ENCODE measurements at places on chromosomes 2 and 18.
A peak's percentile ranks its signal among the peaks of the same experiment; 100 is the strongest.

DNA sequence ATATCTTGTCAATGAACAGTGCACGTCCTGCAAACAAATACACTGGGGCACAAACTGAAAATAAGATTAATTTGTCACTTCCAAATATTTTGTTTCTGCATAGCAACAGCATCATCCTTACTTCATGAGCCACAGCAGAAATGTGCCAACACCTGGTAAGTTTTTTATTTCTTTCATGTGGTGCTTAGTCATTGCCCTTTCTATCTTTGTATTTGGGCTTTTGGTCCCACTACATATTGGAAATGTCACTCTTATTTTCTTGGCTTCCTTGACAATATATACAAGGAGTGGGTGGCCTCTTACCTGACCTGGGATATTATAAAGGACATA, 208.0 kb downstream of the RBM43 start:
- no peak for DNase-seq

DNA sequence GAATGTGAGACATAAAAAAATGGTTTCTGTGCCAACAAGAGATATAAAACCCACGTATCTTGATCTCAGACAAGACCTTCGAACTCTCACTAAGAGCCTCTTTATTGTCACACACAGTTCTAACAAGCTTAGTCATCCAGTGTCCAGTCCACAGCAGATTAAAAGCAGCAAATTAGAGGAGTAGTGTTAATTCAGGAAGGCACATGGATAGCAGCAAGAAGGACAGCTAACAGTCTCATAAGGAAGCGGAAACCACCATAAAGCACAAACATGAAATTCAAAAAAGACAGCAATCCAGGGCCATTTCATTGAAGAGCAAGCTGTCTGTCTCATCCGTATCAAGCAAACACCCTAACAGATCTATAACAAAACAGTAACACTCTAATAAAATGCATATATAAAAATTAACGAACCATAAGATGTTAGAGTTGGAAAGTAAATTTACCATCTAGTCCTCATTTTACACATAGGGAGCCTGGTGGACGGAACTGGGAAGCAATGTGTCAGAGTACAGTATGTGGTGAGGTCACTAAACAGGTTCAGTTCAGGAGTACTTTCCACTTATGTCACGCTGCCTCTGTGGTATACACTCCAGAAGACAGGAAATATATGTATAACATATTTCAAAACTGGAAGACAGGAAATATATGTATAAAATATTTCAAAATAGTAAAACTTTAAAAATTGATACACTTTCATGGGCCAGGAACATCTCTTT, 18.3 kb downstream of the AAK1 start:
- no peak for DNase-seq

DNA sequence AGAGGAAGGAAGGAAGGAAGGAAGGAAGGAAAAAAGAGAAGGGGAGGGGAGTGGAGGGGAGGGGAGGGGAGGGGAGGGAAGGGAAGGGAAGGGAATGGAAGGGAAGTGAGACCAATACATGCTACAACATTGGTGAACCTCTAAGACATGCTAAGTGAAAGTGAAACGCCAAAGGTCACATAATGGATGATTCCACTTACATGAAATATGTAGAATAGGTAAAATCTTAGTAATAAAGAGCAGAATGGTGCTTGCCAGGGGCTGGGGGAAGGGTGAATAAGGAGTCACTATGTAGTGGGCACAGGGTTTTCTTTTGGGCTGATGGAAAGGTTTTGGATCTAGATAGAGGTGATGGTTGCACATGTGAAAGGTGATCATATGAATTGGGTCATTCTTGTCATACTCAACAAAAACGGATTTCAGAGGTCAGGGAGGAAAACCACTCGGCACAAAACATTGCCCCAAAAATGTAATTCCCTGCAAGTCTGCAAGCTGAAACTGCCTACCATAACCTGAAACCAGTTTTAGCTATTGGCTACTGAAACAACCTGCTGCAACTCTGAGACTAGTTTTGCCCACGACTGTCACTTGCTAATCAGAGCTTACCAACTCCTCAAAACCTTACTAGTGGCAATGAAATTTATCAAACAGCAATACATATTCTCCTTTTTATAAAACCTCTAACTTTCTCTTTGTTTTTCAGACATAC, 59.2 kb downstream of the CCDC141 start:
- DNase-seq: no peak

DNA sequence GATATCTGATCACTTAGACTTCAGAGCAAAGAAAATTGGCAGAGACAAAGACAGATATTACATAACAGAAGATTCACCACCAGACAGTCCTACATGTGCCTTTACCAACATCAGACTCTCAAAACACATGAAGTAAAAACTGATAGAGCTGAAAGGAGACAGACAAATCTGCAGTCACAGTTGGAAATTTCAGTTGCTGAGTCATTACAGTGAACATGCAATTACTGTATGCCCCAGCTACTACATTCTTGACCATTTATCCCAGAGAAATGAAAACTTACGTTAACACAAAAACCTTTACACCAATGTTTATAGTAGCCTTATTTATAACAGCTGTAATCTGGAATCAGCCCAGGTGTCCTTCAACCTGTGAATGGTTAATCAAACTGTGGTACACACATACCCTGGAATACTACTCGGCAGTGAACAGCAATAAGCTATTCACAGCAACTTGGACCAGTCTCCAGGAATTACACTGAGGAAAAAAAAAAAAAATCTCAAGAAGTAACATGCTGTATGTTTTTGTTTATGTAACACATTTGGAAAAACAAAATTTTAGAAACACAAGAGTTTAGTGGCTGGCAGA, 7.5 kb upstream of the SCLY start:
- no peak for DNase-seq

- DNase-seq: no peak
These were observed 91.7 kb upstream of the CNGA3 start for GRCh38 chr2:98254504-98255059.

DNA sequence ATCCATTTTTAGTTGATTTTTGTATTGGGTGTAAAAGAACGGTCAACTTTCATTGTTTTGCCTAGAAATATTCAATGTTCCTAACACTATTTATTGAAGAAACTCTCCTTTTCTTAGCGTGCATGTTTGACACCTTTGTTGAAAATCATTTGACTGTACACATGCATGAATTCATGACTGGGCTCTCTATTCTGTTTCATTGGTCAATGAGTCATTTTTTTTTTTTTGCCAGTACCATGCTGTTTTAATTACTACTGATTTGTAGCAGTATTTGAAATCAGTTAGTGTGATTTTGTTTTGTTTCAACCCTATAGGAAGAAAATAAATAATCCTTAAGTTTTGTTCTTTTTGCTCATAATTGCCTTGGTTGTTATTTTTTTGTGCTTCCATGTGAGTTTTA, 828.7 kb downstream of the SUCLG1 start:
- DNase-seq: no peak

DNA sequence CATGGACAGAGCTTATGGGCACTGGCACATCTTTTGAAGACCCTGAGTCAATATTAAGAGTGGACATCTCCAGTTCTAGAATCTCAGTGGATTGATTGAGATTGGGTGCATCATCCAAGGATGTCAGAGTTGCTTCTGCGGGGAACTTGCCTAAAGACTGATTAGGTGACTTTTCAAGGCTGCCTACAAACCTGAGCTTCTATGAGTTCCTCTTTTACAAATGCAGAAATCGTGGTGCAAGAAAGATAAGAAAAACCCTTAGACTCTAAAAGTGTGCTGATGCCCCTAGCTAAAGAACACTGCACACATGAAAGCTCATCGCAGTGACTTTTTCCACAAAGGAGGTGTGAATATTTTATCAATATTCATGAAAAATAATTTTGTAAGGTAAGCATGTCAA, 86.8 kb upstream of the NEDD4L start:
- DNase-seq: no peak

- no peak for DNase-seq
These were observed 54.7 kb downstream of the INO80D start for GRCh38 chr2:206031162-206031784.

DNA sequence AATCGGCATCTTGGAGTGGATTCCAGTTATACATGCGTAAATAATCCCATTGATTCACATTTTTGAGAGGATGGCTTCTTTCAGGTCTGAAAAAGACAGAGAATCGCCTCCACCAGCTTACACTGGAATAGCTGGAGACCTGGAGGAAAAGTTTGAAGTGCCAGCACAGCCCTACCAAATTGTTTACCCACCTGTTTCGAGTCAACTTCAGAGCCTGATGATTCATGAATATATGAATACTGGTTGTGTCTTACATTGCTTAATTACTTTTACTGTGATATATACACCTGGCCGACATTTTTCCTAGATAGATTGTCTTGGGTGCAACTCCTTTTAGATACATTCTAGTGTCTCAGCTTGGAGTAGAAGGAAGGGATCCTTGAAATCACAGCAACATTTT, 335 bp upstream of the NCKAP5 start:
- DNase-seq: no peak

GRCh38 chr2:241514986-241515737, 6.8 kb upstream of the STK25 start:
- DNase-seq: no peak

DNA sequence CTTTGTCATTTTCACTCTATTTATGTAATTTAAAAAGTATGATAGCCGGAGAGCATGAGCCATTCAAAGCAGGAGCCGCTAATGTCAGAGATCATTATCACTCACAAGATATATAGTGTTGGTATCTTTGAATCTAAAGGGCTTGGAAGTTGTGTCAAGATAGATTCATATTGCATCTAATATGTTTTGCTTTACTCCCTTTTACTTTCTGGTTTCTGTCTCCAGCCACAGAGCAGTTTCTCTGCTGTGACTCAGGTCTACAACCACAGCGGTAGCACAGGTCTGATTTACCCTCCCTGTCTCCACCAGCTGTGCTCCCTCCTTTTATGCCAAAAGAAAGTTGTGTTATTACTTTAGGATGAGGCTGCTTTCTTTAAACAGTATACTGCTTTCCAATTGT, 424.0 kb downstream of the ARHGAP15 start:
- DNase-seq: no peak

- DNase-seq: no peak
These were observed 420.2 kb downstream of the SUCLG1 start for GRCh38 chr2:84038866-84039265.

- no peak for DNase-seq
These were observed 66.6 kb downstream of the GYPC start for GRCh38 chr2:126722546-126722945.

DNA sequence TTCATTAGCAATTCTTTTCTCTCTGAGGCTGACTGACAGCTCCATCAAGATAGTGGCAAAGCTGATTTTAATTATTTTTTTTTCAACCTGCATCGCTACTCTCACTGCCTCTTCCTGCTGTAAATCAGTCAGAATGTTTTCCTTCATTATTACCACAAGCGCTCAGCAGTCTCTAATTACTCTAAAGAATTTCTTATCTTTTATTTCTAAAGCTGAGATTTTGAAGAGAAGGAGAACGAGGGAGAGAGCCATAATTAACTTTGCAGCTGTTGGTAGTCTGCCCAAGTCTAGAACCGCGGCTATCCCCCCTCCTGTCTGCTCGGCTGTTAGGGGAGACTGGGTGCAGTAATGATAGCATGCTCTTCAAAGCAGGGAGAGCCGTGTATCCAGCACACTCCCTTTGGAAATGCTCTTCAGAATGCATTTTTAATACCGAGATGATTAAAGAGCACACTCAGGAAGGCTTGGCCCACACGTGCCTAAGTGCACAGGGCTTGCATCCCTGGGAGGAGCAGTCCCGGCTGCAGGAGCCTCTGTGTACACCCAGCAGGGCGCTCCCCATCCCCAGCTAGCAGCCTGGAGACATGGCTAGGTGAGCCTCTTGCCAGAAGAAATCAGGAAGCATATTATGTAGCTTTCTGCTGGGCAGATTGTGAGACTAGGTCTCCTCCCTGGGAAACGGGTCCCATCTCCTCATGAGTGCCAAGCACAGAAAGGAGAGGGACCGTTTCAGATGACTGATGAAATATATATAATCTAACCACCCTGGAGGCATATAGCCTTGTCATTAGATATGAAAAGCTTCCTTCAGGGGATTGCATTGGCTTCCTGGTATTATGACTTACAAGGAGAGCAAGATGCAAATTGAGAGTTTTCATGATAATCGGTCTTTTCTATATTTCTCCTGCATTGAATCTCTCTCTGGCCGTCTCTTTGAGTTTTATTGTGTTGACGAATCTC, 555.2 kb downstream of the CMPK2 start:
- no peak for DNase-seq

- DNase-seq: peak; percentile 83
These were observed at the start of gene WNT10A for GRCh38 chr2:218880102-218880858. Gene WNT10A, plus strand, starts transcription at chr2:218880852. Its CDS starts 144 bp downstream, at chr2:218880996.

DNA sequence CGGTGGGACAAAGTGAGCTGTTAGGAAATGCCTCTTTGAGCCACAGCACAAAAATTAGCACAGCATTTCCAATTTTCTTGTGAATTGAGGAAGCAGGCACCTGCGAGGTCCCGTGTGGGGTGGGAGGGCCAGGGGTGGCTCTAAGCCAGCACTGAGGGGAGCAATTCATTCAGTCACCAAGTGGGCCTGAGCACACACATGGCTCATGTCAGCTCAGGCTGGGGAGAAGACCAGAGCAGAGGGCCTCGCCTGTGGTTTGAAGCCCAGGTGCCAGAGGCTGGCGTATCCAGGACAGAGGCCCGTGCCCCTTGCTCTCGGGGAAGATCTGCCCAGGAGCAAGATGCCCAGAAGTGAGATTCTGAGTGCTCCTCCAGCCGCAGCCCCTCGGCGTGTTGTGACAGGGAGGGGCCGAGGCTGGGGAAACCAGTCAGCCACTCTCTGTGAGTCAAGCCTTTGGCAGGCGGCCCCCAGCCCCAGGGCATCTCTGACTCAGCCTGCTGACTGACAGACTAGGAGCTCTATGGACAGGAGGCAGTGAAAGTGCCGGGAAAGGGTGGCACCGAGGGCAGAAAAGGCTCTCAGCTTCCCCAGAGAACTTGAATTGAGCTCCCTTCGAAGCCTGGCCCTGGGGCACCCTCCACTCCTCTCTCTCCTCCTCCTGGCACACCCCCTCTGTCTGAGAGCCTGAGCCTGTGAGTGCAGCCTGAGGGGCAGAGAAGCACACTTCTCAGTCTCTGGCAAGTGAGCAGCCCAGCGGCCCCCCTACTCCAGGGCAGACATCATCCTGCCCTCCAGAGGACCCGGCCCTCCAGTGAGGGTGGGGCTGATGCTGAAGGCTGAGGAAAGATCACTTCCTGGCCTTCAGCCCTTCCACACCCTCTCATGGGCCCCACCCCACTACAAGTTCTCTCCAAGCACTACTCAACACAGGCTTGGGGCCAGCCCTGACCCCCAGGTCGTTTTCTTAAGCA, 32.3 kb downstream of the CYP26B1 start:
- no peak for DNase-seq

DNA sequence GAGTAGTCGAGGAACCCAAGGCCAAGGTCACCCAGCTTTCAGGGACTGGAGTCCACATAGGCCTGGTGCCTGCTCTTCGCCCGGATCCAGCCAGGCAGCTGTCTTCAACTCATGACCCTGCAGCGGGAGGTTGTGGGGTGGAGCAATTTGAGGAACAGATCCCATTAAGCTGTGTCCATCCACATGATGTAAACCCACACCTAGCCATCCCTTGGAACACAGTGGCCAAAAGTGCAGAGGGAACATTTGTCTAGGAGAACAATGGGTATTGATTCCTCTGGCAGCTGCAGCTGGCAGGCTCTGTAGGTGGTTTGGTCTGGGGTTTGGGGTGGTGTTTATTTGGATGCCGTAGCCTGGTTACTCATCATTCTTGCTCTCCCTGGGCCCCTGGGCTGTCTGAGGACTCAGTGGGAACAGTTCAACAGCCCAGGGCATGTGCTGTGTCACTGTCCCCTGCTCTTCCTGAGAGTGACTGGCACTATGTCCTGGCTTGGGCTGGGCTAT, 99.4 kb downstream of the TFCP2L1 start:
- no peak for DNase-seq
